ENCODE measurements at places on chromosomes 6 and 20.

GRCh38 chr6:96110878-96111277 is 95.1 kb downstream of the FUT9 start:
- no peak for DNase-seq

DNA sequence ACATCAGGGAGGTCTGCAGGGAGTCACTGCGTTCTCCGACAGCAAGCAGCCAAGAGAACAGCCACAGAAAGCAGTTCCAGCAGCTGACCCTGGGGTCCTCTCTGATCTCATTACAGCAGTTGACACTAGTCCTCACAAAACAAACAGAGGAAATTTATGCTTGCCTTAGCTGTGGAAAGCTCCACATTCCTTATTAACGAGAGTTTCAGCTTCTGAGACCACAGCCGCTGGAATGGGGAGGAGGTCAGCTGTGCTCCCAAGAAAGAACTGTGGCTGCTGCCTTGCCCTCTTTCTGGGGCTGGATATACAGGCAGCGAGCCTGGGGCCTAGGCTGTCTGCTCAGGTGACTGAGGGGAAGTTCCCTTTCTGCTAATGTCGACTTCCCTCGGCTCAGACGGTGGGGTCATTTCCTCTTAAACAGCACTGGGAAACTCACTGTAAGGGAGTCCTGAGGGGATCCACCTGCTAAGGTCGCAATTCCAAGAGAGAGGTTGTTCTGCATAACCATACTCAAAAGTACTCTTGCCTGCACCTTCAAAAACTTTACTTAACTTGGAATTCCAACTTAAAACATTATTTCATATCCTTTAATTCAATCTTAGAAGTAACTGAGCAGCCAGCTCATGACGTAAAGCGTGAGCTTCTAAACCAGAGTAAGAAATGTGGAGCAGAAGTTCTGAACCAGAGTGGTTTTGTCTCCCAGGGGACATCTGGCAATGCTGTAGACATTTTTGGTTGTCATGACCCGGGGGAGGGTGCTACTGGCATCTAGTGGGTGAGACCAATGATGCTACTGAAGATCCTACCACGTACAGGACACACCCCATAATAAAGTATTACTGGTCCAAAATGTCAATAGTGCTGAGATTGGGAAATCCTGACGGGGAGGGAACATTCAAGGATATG is 80.3 kb downstream of the BACH2 start:
- DNase-seq, result no peak

DNA sequence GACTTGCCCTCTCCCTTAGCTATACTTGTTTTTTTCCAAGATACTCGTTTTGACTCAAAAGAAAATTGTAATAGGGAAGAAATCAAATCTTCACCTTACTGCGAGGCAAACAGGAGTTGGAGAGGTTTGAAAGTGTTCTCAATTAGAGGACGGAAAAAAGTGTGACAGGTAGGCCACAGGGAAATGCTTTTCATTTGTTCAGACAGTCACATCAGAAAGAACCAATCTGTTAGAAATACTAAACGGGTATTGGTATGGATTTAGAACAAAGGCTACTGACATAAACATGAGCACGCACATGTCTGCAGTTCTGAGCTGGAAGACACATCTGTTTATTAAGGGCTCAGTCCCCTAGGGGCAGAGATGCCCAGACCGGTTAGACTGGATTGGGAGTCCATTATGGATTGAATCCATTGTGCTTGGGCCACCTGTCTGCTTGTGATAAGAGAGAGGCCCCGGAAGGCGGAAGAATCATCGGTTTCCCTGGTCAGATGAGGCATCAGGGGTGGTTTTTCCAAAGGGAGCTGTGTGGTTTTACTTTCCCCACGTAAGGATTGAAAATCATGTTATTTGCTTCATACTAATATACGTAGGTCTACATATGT is 220.9 kb upstream of the MYLIP start:
- no peak for DNase-seq

DNA sequence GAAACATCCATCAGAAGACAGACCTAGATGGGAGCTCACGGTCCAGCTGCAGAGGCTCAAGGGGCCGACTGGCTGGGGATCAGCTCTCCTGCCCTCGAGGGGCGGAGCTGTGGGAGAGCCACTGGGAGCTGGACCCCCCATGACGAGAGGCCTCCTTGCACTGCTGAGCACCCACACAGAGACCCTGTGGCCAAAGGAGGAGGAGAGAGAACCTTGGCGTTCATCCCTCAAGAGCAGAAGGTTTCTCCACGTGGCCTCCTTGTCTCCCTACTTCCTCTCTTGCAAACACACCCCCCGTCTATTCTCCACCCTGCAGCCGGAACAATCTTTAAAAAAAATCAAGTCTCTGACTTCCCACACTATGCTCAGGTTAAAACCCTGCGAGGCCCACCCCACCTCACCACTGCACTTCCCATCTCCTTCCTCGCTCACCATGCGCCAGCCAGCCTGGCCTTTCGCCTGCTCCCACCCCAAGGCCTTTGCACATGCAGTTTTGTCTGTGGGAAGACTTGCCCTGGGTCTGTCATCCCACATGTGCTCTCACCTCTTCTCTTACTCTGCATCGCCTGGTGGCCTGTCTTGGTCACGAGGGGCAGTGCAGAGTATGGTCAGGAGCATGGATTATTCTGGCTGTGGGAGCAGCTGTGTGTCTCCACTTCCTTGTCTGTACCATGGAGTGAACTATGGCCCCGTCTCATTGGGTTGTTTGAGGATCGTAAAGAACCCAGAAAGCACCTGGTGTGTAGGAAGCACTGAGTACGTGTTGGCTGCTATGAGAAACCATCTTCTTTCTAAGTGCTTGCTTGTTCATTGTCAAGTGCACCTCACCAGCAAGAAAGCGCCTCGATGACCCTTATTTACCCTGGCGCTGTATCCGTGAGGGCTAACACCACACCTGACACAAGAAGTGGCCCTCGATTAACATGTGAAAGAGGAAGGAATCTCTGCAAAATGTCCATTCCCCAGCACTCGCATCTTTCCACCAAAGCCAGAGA is 32.9 kb downstream of the PMEPA1 start:
- DNase-seq, result no peak

DNA sequence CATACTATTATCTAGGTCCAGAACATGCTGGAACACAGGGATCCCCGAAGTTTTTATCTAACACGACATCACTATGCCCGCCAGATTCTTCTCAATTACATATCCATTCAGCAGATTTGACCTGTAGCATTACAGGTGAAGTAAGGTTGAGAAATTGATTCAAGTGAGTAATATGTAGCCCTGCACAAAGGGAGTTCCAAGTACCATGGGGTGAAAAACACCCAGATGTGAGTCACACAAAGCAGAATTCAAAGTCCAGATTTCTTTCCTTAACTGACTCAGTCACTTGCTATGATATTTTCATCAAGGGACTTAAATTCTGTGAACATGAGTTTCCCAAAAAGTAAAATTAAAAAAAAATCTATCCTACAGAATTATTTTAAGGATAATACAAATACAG is 655.4 kb upstream of the PTCHD4 start:
- no peak for DNase-seq

DNA sequence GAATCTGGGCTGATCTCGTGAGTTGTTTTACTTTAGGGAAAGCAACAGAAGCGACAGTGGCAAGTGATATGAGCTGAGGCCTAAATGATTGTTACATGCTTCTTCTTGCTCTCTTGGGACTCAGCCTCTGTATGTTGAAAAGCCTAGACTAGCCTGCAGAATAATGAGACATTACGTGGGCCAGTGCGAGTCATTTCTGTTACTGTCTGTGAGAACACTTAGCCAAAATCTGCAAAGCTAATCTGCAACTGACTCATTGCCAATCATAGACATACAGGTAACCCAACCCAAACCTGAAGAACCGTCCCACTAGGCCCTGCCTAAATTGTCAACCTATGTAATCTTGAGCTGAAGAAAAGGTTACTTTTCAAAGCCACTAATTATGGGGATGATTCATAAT is 77.4 kb upstream of the F13A1 start:
- DNase-seq, result no peak

All from activated CD8-positive, alpha-beta memory T cell treated with anti-CD3 and anti-CD28 coated beads, Interleukin-2, amount 10 ng/mL, durations not matched to agents 7 days and 5 days (primary cell).